Spleen (tissue), 13 donors: ENCODE measurements at places on chromosomes 2 and 18.
A peak's percentile ranks its signal among the peaks of the same experiment; 100 is the strongest.

DNA sequence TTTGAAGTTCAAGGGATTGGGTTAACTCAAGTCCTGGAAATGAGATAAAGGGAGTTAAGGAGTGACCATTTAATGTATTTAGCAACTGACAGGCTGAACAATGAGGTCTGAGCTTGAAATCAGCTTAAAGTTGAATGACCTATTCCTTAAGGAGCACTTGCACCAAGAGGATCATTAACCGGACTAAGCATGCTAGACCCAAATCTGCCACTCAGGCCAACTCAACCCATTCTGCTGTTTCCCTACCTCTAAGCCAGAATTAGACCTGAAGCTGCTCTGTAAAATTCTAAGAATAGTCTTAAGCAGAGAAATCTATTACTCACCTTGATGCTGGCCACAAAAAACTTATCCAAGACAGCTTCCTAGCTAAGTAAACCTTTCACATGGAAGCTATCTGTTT is 59.8 kb downstream of the SPRED2 start:
- no peak for DNase-seq

DNA sequence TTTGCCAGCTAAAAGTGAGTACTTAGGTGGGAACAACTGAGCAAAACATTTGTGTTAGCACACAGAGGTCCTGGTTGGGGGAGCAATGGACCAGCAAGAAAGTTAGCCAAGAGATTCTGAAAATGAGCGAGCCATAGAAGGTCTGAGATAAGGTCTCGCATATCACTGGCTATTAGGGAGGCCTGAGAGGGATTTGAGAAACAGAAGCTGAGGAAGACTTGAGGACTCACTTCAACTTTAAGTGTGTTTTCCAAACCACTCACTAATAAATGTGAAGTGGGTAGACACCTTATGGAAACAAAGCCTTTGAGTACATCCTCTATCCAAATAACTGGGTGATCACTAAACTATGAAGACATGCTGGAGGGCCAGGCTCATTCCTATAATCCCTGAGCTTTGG is 958.5 kb downstream of the DPP10 start:
- DNase-seq = no peak

GRCh38 chr18:5974696-5975095 is 79.4 kb upstream of the TMEM200C start:
- no peak for DNase-seq

DNA sequence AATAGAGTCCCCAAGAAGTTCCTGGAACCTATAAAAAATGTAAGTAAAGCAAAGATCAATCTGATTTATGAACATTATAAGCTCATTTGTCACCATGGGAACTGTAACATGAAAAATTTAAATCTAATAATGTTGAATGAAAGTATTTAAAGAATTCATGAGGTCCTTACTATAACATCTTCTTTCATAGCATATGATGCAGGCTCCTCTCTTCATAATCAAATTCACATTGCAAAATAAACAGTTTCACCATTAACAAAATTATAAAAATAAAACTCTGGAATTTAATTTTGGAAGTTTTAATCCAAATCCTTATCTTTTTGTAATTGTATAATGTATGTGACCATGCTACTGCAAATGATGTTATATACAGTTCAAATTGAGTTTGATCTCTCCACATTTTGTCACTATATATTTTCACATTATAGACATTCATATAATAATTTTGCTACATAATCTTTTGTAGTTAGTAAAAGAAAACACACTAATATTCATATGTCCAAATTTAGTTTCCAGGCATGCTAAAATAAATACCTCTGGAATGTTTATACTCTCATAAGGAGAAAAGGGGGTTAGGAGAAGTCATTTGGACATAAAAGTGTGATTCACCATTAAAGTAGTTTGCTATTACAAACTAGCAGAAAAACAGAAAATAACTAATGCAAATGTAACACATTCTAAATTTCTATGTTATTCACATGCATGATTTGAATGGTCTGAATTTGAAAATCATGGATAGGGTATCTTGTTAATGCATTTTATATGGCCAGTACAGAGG is 954.1 kb downstream of the DSC3 start:
- DNase-seq = no peak

DNA sequence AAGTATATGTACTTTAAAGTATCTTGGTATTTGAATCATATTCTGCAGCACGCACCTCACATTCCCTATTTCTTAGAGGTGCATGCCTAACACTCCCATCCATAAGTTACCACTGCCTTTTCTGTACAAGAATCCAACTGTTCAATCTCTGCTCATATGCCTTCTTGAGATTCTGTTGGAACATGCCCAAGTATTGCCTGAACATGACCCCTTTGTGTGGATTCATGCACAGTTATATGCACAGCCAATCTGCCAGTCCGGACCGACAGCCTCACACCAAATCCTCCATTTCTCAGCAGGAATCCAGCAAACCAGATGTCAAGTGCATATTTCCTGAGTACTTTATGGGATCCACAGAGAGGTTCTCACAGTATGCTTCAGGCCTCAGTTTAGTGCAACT is 222.0 kb downstream of the TMEM182 start:
- no peak for DNase-seq

- no peak for DNase-seq
These were observed 161.2 kb upstream of the PIEZO2 start for GRCh38 chr18:11310476-11311086.

DNA sequence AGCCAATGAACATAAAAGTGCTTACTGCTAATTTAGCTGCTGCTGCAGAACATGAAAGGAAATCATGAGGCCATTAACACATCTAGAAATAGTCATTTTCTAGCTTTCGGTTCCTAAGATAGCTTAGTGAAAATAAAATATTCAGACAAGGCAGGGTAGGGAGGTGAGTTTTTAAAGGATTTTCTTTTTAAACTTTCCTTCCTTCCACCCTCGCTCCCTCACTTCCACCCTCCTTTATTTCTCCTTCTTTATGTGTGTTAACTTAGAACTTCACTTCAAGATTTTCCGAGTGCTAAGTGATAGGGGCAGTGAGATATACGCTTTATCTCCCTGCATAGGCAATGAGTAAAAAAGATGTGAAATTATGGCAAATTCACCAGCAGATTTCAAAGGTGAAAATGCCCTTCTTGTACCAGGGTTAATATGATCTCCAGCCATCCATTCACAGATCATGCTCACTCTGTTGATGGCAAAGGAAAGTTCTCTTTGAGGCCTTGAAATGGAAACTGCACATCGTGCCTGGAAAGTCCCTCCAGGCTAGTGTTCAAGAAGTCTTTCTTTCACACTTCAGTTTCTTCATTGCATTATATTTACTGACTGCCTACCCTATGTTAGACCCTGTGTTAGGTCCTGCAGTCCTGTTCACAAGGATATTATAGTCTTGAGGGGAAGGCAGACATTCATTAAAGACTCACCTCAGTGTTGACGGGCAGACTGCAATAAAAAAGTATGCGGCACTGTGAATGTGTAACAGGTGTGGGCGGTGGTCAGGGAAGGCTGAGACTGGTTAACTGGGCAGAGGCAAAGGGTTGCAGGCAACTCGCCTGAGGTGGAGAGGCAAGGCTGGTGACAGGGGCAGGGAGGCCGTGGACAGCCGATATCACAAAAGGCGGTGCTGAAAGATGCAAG is 200.8 kb downstream of the PLCL1 start:
- no peak for DNase-seq

DNA sequence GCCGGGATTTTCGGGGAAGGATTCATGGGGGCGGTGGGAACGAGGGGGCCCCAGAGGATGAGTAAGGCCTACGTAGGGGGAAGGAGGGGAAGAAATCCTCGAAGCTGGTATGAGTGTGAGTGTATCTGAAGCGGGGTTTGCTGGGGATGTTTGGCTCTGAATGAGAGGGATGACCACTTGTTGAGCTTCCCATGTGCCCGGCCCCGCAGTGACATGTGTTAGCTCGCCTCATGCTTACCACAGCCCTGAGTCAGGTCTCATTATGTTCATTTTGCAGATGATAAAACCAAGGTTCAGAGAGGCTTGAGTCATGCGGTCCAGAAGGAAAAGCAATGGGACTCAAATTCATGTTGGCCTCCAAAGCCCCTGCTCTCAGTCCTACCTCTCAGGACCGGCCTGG is 214.7 kb downstream of the BCL2 start:
- no peak for DNase-seq

DNA sequence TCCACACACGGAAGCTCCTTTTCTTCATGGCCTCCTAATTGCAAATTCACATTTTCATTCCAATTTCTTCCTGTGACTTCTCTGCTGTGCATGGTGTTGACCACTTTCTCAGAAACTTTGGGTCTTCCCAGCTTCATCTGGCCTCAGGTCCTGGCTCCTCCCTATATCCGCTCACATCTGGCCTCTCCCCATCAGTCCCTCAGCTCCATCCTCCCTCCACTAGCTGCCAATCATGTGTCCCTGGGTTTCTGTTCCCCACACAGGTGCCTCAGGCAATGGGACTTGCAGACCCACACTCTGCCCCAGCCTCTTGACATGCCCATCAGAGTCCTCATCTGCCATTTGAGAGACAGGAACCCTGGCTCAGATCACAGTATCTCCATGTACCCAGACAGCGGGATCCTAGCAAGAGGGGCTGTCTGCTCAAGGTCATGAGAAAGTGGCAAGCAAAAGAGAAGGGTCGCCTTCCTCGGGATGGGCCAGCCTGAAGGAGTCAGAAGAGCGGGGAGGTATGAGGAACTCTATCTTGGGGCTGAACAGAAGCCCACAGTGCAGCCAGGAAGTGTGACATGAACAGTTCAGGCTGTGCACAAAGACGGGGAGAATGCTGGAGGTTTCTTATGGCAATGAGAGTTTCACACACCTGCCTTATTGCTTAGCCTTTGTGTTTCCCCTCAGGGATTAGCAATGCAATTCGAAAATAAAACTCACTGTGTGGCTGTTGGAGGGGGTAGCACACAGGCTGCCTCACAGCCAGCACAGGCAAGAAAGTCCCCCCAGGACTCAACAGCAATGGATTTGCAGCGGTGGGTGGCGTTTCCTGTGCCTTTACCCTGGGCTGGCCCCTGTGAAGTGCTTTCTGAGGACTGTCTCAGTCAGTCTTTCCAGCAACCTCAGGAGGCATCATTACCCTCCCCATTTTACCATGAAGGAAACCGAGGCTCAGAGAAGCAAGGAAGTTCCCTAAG is 69.5 kb downstream of the COPS8 start:
- peak; percentile 55 for DNase-seq

GRCh38 chr2:67945940-67946339 is 116.9 kb downstream of the C1D start:
- no peak for DNase-seq

GRCh38 chr2:113234721-113235346 is 43.9 kb downstream of the PAX8 start:
- no peak for DNase-seq

- DNase-seq = no peak
These were observed 187.8 kb upstream of the RAB6C start for GRCh38 chr2:129791712-129792111.

DNA sequence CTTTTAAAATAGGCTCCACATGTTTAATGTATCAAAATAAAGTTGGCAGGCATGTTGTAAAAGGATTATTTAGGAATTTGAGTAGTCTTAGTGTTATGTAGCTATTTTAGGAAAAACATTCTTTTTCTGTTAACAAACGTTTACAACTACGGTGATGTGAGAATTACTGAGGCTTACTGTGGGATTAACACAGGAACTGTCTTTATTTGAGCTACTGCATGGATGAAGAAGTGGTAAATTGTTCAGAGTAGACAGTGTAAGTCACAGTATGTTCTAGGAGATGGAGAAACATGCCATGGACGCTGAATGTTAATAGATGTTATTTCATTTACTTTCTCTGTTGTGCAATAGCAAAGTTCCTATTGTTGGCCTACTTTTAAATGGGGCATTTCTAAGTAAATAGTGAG is 1.6 kb downstream of the PPM1B start:
- DNase-seq = no peak

DNA sequence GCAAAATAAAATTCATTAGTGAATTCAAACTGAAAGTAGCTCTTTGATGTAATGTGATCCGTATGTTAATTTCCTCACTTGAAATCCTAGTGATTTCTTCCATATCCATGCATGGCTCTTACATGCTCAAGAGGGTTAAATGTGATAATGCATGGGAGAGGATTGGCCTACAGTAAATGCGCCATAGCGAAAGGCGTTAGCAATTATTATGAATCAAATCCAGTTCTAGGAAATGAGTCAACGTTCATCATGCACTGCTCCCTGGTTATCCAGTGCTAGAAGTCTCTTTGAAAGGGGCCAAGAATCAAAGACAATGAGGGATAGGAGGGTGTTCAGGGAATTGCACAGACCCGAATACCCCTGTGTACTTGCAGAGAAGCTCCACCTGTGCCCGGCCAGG is 101.4 kb upstream of the RASGRP3 start:
- DNase-seq = no peak

- DNase-seq = no peak
These were observed 41.8 kb upstream of the GBX2 start for GRCh38 chr2:236209996-236210395.

DNA sequence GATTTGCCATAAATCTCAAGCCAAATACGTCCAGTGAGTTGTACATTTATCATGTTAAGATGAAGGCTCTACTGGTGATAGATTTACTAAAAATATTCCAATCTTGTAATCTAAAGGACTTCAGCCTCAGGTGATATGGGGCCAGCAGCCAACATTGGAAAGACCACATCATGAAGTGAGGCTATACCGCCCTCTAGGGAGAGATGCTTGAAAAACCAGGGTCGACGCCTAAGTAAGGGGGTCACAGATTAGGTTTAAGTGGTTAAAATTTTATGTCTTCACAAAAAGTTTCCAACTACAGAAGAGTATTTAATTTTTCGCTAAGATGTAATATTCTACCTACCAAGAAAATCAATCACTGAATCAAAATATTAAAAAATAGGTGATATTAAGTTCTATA is 33.3 kb downstream of the DOCK10 start:
- DNase-seq = no peak

GRCh38 chr2:46846536-46846935 is 69.1 kb downstream of the MCFD2 start:
- no peak for DNase-seq

DNA sequence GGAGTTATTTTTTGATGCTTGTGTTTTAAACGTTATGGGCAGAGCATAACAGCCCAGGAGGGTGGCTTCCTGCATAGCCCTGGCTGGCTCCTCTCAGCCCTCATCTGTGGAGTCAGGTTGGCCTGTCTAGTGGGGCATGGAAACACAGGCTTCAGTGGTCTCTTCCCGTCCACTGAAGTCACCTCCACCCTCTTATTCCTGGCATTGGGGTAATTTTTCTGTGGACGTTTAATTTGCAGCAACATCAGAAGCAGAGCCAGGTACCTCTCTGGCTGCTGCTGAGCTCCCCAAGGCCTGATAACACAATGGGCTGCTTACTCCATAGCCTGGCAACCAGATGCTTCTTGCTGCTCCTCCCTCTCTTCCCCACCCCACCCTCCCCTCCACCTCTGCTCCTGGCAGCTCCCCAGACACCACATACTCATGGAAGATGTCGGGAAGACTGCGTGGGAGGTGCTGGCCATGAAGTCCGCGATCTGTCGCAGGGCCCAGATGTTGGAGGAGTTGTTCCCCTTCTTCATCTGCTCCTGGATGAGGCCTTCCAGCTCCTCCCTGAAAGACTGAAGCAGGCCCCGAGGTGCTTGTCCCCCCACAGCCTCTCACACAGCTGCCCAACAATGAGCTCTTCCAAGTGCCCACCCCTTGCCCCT is 64.0 kb downstream of the ADD2 start:
- DNase-seq = no peak

GRCh38 chr2:41937921-41938708 is 109.7 kb upstream of the PKDCC start:
- DNase-seq = no peak
